ENCODE measurements at places on chromosomes 7 and 10.

GRCh38 chr7:83429493-83429892, 219.4 kb downstream of the SEMA3E start:
- DNase-seq = no peak

GRCh38 chr7:70566671-70567070, 565.3 kb upstream of the GALNT17 start:
- no peak for DNase-seq

- peak; percentile 36 for DNase-seq
Measured at GRCh38 chr7:69624435-69625230, 26.4 kb downstream of the AUTS2 start.

DNA sequence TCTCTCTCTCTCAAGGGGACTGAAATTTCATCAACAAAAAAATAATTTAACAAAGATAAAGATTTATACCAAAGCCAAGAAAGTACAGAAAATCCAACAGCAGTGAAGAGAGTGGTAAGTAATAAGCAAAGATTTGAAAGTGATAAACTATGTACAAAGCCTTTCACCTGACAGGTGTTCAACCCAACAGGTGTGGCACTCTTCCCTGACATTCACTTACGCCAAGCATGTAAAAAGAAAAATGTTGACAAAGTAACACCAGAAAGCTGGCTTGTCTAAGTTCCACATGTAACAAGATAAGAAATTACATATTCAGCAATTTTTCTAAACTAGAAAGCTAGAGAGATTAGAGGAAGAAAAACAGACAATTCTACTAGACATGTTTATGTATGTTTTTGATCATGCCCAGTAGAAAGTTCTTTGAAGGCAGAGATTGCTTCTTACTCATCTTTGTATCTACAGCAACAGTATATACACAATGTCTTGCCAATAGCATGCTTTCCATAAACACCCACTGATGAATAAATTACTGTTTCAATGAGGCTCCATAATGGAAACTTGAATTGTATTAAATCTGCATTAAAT, 468.5 kb downstream of the PARD3 start:
- DNase-seq = no peak

DNA sequence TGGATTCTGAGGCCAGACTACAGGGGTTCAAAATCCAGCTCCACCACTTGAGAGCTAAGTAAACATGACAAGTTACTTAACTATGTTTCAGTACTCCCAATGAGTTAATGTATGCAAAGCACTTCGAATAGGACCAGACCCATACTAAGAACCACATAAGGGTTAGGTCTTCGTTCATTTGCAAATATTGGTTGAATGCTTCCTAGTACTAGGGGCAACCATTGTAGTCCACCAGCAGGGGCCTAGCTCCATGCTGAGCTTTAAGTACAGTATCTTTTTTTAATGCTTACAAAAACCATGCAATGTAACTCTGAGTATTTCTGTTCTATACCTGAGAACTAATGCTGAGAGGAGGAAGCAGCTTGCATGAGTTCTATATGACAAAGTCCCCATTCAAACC, 80.4 kb upstream of the PDE1C start:
- DNase-seq = no peak

Data from SK-N-DZ (cell line).